CD4-positive, alpha-beta T cell treated with Interleukin-17A for 4 hours (primary cell): ENCODE measurements at places on chromosomes 6 and 20.

GRCh38 chr6:170112583-170112860, 178.4 kb downstream of the DLL1 start:
- DNase-seq = no peak

GRCh38 chr6:103277936-103278335, 1581.8 kb downstream of the HACE1 start:
- DNase-seq = no peak

DNA sequence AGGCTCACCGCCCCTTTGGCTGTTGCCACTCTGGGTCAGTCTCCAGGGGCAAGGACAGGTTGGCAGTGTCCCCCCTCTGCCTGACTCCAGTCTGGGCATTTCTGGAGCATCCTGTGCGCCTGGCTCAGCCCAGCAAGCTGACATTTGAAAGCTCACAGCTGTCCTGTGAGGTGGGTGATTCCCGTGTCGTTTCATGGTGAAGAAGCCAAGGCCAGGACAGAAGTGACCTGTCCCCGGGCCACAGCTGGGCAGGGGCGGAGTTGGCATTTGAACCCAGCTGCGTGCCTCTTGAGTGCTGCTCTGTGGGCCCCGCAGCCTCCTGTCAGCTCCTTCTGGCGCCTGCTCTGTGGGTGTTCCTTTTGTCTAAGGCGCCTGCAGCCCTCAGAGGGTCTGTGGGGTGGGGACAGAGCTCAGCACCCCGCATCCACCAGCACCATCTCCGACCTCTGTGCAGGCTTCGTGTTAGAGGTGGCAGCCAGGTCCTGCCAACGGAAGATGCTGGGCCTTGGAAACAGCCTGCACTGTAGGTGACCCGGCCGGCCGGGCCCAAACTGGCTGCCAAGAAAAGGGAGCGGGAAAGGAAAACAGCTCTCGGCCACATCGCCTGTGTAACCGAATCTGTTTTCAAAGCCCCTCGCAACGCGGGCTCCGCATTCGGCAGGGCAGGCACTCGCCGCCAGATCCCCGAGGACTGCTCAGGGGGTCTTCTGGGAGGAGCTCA, 5.8 kb upstream of the GATA5 start:
- no peak for DNase-seq

DNA sequence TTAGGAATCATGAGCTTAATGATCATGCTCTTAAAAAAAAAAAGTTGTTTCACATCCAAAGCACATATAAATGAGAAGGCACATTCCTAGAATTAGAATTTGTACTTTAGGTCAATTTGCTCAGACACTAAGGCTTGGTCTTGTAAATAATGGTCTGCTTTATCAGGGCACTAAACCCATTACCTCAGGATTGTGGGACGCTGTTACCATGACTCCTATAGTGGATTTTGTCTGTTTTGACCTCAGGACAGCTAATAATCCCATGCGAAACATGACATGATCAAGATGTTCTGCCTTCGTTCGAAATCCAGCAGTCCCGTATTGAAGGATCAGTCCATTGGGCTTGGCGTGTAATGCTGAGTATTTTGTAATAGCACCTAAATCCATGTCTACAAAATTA, 2.4 kb downstream of the PGM3 start:
- no peak for DNase-seq

- DNase-seq = no peak
Measured at GRCh38 chr6:98823428-98824161, 10.8 kb upstream of the POU3F2 start.

DNA sequence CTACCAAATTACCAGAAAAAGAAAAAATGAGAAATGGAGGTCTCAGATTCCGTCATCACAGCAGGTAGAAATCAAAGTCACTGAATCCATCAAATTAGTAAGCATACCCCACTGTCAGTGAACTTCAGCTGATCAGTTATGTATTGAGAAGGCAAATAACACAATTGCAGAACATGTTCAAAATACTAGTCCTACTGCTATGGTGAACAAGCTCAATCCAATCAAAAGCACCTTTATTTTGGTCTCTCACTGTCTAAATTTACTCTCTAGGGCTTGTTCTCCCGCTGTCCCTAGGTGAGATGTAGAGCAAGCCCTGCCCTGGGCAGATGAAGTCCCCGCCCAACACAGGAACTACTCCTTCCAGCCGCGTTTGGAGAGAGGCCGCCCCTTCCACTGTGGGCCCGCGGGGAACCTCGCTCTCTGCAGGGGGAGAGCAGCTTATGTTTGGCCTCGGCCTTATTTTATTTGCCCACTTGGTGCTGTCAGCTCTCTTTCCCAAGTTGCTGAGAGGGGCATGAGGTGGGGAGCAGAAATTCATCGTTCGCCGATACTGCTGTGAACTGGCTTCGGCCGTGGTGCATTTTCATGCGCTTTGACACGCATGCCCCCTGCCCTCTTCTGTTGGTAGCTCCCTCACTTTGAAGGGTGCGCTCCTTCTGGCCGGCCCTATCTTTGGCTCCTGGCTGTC, 14.3 kb upstream of the MAP1LC3A start:
- DNase-seq = peak; percentile 46

DNA sequence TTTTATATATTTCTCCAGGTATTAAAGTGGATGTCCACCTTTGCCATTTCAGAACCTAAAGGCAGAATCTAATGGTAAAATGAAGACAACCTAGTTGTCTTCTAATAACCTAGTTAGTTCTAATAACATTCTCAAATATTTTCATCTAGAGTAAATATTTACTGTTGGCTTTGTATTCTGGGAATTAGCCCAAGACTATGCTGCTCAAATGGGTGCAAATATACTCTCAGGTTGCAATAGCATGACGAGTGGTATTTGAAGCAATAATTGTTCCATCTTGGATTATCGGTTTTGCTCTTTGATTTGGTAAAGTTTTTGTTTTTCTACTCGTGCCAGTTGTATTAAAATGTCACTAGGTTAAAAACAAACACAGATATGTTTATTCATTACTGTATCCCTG, 21.0 kb upstream of the RSPH4A start:
- DNase-seq = no peak

- DNase-seq = no peak
Measured at GRCh38 chr6:32974541-32975308, 6.3 kb downstream of the BRD2 start.

- DNase-seq = no peak
Measured at GRCh38 chr6:119352001-119352400, 2.4 kb upstream of the MAN1A1 start.

GRCh38 chr6:72631480-72631879, 9.6 kb downstream of the KCNQ5 start:
- DNase-seq = no peak

DNA sequence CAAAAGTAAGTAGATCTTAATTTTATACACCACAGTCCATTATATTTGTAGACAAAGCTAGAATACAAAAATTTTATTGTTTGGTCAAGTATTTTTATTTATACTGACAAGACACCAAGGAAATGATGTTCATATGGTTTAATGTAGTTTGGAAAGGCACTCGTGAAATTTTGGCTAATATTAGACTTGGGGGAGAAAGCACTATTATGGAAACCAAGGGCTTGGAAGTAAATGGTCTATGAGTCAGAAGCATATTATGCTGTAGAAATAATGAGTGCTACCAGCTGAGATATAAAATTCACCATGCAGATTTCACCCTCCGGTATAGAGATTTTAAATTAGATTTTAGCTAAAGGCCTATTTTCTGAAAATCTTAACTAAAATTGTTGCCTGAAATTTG, 233.6 kb downstream of the KCNQ5 start:
- no peak for DNase-seq

DNA sequence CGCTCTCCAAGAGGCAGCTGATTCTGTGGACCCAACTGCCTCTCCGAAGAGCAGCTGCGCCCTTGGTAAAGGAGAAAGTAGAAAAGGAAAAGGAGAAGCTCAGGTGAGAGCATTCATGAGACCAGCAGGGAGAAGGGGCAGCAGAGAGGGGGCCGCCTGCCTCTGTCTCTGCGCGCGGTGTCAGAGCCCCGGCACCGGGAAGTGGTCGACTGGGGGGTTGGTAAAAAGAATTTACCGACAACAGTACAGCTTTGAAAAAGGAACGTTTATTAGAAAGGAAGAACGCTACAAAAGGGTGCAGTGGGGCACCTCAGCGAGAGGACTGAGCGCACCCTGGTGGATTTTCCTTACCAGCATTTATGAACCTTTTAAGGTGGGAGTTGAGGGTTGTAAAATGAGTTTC, 61.9 kb downstream of the GPR6 start:
- DNase-seq = peak; percentile 55

DNA sequence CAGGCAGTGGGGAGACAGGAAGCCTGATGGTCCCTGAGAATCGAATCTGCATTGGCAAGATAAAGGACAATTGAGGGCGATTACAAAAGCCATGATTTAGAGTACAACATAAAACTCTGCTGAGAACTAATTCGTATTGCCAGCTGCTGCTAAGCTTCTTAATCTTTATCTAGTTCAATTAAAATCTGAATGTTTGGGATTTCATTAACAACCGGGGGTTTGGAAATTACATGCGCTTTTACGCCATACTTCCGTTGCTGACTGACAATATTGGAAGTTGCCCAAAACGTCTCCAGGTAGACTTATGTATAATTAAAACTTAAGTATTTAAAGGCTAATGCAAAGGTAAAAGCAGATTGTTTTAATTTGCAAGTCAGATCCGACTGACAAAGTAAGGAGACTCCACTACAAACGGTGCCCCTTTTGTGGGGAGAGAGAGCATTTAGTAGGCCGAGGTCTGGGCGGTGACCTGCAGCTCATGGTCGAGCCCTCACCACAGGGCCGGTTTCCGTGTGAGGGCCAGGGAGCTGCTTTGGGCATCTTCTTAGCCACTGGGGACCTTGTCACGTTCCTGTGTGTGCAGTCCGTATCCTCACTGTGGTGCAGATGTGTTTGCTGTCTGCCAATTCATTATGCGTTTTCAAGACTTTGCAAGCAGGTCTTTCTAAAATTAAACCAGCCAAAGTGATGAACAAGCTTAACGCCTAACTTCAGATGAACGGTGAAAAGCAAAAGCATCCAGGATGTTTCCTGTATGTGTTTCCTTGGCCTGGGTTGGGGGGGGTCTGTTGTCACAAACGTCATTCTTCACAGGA, 49.9 kb downstream of the CDH4 start:
- DNase-seq = no peak

DNA sequence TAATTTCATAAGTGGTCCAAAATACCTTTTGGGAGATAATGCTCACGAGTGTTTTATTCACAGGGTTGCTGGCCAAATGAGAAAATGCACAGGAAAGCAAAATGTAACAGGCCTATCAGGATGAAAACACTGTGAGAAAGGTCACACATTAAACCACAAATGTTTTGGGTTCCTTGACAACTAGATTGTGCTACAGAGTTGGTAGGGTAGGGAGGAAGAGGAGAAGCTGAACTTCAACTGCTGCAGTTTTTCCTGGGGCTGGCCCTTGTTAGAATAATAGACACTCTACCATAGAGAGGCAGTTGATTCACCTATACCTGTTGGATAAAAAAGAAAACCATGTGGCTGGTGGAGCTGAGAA, 28.1 kb upstream of the PAQR8 start:
- DNase-seq = peak; percentile 40

DNA sequence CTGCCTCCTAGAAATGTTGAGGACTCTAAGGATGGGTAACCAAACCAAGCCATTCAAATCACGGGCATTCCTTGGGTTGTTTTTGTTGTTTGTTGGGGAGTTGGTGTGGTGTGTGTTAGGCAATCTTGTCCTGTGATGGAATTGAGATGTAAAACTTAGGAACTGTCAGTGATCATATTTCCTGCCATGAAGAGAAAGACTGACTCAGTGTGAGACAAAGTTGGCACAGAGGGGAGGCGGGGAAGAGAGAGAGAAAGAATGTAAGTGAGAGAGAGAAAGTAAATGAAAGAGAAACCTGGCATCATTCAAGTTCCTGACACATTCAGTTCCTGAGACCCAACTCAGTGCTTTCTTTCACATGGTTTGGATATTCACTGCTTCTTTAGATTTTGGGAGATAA, 21.6 kb upstream of the FBXO30 start:
- no peak for DNase-seq

- DNase-seq = no peak
Measured at GRCh38 chr6:21955053-21955595, 341.7 kb downstream of the PRL start.

DNA sequence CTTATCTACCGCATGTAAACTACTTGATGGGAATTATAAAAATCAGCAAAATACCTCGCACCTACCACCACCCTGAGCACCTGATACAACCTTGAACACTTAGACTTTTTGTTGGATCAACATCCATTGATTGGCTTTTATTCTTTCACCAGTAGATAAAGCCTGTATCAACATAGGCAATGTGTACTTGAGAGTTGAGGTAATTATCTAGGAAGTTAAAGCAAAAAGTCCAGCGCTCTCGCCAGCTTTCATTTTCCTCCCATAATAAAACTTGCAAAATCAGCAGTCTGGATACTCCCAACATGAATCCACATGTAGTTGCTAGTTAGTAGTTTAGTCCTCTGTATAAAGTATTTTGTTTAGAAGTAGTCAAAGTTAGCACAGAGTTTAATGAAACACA, 132.0 kb upstream of the PRDM1 start:
- no peak for DNase-seq

GRCh38 chr6:71524201-71524600, 235.6 kb downstream of the OGFRL1 start:
- DNase-seq = no peak

GRCh38 chr6:130381012-130381411, 15.2 kb downstream of the TMEM200A start:
- DNase-seq = no peak

GRCh38 chr6:111098597-111098996, 11.3 kb downstream of the SLC16A10 start:
- no peak for DNase-seq

DNA sequence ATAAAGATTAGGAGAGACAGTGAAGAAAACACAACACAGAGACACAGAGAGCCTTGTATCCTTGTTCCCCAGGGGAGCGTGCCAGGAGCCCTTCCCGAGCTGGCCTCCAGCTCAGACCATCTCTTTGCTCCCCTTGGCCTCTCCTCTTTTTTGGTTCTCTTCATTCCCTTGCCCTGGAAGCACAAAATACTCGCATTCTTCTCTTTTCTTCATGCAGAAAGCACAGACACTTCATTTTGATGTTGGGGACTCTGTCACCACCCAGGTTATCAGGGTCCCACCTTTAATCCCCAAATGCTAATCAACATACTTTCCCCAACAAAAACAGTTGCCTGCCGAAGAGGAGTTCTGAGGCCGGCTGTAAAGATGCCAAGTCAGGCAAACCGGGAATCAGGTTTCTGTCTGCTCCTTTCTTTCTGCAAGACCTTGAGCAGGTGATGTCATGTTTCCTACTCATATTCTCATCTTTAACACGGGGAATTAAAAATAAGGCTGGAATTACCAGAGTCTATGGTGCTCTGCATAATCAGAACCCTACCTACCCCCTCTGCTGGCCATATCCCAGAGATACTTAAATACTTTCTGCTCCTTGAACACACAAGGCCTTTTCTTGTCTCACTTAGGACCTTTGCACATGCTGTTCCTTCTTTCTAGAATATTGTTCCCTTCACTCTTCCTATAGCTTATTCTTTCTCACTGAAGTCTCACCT, 21.7 kb downstream of the TGM6 start:
- no peak for DNase-seq

- no peak for DNase-seq
Measured at GRCh38 chr6:106104476-106104875, 18.3 kb downstream of the PRDM1 start.
